ENCODE measurements at places on chromosomes 16 and 17. TPM values are rescaled to one million over a fixed set of nuclear protein-coding genes. Genes with fewer than 3 reads are reported as not detected.

DNA sequence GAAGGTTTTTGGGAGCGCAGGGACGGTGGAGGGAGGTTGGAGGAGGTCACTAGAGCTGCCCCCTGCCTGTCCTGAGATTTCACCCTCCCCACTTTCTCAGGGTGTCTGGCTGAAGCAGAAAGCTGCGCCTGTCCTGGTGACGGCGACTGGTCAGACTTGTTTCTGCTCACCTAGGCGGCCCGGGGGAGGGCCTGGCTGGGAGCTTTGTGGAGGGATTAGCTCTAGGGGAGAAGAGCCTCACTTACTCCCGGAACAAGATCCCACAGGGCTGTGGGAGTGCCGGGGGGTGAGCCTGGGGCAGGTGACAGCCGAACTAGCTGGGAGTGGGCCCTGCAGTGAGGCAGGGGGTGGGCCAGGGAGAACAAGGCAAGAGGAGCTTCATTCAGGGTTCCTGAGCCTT lies 11.5 kb downstream of the NHERF1 start:
- H3K27ac ChIP-seq = peak overlapping the region; percentile 68
- H3K4me3 ChIP-seq = no peak overlapping the region
- H3K4me1 ChIP-seq = peaks cover 59% of the 10 kb centered on the region
- peaks cover 6% of the 10 kb centered on the region for H3K36me3 ChIP-seq
- H3K27me3 ChIP-seq = no peaks in the 10 kb centered on the region
- DNase-seq = no peak

GRCh38 chr17:68790492-68790891 lies 164.7 kb downstream of the ABCA8 start:
- H3K27ac ChIP-seq = no peak overlapping the region
- H3K4me1 ChIP-seq = no peaks in the 10 kb centered on the region

- H3K27me3 ChIP-seq = peaks cover 33% of the 10 kb centered on the region
- H3K36me3 ChIP-seq = no peaks in the 10 kb centered on the region
- H3K4me3 ChIP-seq = no peak overlapping the region
- H3K27ac ChIP-seq = no peak overlapping the region
- no peak for DNase-seq
- H3K4me1 ChIP-seq = no peaks in the 10 kb centered on the region
These were observed 59.0 kb upstream of the WSCD1 start for GRCh38 chr17:6011206-6011605.

- H3K4me3 ChIP-seq = no peak overlapping the region
- no peaks in the 10 kb centered on the region for H3K4me1 ChIP-seq
- DNase-seq = no peak
- no peaks in the 10 kb centered on the region for H3K36me3 ChIP-seq
- H3K27ac ChIP-seq = no peak overlapping the region
These were observed 197.6 kb downstream of the CDH13 start for GRCh38 chr16:82824408-82824807.

DNA sequence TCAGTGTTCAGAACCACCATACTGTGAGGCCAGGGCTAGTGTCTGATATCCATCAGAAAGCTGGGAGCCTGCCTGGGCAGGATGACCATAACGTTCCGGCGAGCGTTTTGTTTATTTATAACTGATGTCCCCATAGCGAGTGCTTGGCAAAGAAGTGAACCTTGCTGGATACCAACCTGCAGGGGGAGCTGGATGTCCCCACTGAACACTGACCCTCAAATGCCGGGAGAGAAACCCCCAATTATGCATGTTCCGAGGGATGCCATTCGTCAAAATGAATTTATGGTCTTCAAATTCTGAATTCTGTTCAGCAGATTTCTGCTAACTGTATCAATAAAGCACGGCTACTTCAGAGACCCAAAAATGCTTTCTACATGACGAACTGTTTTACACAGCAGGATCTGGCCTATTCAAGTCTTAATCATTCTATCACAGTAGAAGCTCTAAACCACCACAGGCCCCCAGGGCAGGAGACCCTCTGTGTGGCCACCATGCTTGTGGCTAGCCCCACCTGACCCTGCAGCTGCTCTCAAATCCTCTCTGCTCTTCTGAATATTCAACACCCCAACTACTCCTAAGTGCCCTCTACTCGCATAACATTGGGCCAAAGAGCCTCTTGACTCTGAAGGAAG lies 15.2 kb downstream of the MED24 start:
- H3K4me1 ChIP-seq = no peaks in the 10 kb centered on the region
- DNase-seq = no peak
- H3K4me3 ChIP-seq = no peak overlapping the region
- H3K36me3 ChIP-seq = peaks cover 6% of the 10 kb centered on the region
- H3K27me3 ChIP-seq = no peaks in the 10 kb centered on the region

CTRL gene
- total RNA-seq = 6.2 TPM

ADAD2 gene
- 0.66 TPM for total RNA-seq
